H54 (cell line): ENCODE measurements at places on chromosomes 11 and 22.

- DNase-seq: no peak
These were observed 29.1 kb downstream of the DRD2 start for GRCh38 chr11:113446112-113446511.

DNA sequence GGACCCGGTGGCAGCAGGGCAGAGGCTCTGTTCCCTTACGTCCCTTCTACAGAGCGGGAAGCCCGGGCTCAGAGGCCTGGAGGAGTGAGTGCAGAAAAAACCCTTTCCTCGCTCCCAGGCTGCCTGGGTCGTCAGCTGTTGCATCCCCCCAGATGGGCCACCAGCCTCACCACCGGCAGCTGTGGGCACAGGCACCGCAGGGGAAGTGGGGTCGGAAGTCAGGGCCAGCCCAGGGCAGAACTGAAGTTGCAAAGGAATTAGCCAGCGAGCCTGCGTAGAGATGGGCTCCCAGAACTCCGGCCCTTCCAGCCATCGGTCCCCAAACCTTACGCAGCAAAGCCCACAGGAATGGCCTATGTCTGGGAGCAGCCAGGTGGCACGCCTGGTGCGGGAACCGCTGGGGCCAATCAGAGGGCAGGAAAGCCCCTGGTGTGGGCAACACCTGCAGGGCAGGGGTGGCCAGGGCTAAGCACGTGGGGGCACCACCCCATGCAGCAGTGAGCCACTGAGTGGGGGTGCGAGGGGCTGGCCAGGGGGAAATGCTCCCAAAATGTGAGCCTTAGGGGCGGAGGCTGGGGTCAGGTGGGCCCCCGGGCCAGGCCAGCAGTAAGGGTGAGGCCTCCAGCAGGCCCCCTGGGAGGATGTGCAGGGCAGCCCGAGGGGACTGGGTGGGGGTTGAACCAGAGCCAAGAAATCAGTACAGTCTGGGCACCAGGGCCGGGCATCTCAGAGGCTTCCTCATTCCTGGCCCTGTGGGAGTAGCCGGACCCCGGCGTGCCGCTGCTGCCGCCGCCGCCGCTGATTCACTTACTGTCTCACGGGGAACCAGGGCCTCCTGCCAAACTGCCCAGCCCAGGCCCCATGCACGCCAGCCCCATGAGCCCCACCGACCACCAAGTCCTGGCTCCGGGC lies 58.2 kb downstream of the WNT7B start:
- no peak for DNase-seq

DNA sequence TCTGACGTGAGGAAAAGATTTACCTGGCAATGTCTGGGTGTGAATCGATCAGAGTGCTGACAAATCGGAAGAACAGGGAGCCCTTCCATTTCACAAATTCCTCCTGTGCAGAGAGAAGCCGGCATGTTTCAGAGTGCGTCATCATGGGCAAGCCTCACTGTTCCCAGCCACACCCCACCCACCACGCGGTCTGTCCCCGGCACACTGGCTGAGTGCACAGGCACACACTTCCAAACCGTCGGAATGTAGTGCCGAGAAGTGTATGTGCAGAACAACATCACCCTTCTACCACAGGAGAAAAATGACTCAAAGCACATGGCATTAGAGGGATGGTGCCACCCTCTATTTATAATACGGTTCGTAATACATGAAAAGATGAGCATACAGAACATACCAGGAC lies 47.5 kb downstream of the NCAPD3 start:
- DNase-seq: no peak

DNA sequence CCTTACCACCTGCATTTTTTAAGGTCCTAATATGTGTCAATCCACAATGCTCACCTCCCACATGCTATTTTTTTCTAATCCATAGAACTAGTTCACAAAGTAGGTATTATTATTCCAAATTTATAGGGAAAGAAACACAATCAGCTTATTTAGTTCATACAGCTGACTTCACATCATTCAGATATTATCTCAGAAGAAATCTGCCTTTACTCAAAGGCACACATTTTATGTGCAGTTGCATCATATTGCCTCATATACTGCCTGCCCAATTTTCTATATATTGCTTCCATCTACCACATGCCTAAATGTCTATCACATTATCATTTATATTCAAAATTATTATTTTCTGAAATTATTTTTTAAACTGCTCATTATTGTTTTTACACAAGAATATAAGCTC lies 88.7 kb upstream of the LUZP2 start:
- DNase-seq: no peak

DNA sequence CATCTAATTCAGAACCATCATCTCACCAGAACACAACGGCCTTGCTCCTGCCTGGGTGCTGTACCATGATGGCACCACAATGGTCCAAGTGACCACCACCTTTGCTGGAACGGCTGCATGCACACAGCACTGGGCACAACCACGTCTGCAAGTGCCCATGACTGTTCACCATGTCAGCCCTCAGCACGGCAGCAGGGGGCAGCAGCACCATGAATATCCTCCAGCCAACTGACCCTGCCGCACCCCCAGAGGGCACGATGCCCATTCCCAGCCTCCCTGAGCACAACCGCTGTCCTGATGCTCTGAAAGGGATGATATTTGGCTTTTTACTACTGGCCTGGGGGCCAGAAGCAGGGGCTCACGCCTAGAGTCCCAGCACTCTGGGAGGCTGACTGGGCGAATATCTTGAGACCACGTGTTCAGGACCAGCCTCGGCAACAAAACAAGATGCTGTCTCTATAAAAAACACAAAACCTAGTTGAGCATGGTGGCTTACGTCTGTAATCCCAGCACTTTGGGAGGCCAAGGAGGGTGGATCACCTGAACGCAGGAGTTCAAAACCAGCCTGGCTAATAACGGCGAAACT lies 25.7 kb downstream of the DRD4 start:
- peak; percentile 85 for DNase-seq

DNA sequence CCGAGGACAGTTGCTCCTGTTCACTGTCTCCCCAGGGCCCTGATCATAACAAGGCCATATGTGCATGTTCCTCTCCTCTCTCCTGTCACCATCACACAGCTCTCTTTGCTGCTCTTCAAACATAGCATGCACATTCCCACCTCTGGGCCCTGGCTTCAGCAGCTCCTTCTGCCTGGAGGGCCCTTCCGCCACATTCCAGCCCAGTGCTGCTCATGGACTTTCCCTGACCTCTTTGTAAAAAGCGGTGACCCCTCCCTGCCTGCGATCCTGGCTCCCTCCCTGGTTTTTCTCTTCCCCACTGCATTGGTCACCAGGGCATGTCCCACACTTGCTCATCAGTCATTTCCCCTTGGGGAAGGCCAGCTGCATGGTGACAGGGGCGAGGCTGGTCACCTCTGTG lies 98.2 kb downstream of the MYO18B start:
- DNase-seq: no peak

DNA sequence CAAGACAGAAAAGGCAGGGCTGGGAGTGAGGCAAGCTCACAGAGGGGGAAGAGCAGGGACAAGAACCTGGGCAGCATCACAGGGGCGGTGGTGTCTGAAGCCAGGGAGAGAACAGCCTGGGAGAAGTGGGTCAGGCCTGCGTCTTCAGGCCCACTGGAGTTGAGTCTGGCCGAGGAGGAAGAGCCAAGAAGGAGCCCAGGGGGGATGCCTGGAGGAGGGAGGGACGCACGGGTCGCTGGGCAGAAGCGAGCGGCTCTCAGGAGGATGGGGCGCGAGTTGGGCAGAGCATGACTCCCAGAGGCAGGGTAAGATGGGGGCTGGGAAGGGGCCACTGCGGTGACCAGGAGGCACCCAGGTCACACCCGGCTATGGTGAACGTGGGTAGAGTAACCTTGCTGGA lies 18.5 kb downstream of the LRFN4 start:
- DNase-seq: no peak

- no peak for DNase-seq
These were observed 16.8 kb downstream of the PRR5L start for GRCh38 chr11:36312611-36313472.

DNA sequence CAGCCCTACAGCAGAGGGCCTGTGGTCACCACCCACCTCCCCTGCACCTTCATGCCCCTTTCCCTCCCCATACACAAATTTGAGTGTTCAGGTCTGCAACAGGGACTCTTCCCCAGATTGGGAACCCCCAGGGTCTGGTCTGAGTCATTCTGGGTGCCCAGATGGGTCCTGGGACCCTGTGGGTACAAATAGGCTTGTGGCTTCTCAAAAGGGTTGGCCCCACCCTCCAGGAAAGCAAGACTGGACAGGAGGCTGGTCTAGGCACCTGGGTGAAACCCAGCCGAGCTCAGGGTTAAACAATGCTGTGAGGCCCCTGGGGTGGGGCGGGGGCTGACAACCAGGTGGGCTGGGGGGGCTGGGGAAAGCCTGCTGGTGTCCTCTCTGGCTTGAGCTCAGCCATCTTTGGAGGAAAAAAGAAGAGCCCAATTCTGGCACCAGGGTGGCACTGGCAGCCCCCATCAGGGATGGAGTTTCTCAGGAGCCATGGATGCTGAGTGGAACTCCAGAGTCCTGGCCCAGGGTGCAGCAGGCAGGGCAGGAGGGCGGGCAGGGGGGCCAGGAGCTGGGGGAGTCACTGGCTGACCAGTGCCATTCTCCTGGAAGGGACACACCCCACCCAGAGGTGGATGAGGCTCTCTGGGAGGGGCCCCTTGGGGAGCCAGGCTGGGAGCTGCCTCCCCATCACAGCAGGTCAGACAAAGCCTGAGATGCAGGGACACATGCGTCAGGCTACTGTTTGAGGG lies 1.1 kb downstream of the SEPTIN5 start:
- no peak for DNase-seq

- DNase-seq: peak; percentile 18
These were observed 191.0 kb upstream of the LARGE1 start for GRCh38 chr22:34111210-34111824.

DNA sequence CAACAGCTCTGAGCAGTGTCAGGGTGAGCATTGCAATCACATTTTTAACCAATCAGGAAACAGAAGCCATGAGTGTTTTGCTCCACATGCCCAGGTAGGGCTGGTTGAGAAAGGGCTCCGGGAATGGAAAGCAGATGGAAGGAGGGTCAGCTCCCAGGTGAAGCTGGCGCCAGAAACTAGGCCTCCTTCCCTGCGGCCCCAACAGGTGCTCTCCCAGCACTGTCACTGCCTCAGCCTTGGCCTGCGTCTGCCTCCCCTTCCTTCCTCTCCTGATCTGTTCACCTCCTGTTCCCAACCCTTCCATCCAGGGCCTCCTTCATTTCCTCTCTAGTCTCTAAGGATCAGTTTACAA lies 4.6 kb upstream of the VSIG10L2 start:
- DNase-seq: no peak

DNA sequence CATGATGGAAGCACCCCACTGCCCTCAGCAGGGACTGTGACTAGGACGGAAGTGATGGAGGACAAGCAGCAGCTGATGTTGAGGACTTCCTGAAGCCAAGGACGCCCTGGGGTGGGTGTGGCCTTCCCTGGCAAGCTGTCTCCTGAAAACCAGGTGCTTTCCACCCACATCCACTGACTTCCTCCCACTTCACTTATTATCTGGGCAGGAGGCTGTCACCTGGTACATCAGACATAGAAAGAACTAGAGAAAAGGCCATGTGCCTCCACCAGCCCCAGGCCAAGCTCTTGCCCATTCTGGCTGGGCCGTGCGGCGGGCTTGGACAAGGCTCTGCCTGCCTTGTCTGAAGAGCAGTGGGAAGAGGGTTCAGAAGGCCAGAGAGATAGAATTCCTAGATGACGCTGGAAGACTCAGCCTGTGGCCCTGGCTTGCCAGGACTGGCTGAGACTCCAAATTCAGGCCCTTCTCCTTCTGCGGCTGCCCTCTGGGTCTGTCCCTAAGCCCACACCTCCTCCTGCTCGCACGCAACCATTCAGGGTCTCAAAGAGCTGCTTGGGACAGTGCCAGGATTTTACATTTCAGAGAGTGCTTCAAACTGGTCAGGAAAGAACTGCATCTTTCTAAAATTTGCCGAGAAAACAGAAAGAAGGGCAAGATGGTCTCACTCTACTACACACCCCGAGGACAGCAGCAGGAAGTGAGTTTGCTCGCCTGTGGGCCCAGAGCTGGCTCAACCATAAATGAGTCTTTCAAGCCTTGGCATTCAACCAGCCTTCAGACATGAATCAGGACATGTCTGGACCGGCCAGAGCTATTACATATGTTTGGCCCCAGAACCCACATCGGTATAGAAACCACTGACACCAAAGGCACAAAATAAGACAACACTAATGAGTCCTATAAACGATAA lies 13.3 kb downstream of the ARHGAP1 start:
- DNase-seq: no peak

- no peak for DNase-seq
These were observed 29.6 kb downstream of the EHF start for GRCh38 chr11:34650528-34650927.

DNA sequence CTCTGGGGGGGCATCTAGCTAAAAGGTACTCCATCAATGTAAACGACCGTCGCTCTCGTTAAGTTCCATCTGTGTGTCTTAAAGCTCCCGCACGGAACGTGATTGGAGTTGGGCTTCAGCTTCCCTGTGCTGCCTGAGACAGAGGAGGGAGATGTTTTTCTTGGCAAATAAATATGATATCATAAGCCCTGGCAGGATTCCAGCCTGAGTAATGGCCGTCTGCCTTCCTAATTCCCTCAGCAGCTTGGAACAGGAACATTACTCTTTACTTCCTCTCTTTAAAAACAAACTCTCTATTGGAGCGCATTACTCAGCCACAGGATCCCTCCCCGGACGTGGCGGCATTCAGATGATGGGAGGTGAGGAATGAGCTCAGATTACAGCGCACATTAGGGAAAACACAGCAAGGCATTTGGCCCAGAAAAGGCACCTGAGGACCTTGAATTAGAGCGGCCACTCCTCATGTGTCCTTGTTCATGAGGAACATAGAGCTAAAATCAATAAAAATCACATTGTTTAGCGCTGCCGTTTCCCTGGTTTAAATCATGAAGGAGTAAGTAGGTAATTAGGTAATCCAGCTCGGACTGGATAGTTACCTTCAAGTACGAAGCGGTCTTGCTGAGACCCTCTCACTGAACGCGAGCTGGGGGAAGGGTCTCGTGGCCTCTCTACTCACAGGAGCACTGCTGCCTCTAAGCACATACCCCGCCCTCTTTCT lies 230.4 kb downstream of the ST3GAL4 start:
- DNase-seq: peak; percentile 74

- DNase-seq: no peak
These were observed 76.1 kb downstream of the SMCO4 start for GRCh38 chr11:93467054-93467453.

- no peak for DNase-seq
These were observed 131.6 kb downstream of the MAML2 start for GRCh38 chr11:96211436-96211835.

GRCh38 chr11:82047200-82047599 lies 686.5 kb downstream of the FAM181B start:
- DNase-seq: no peak

GRCh38 chr22:20436768-20437612 lies 635 bp downstream of the SCARF2 start:
- no peak for DNase-seq

- DNase-seq: no peak
These were observed 75.6 kb downstream of the SNX19 start for GRCh38 chr11:130840679-130841078.

GRCh38 chr11:105071089-105071732 lies 26.1 kb upstream of the CARD16 start:
- no peak for DNase-seq

- DNase-seq: no peak
These were observed 8.3 kb downstream of the SRSF8 start for GRCh38 chr11:95074792-95075563.
